Panc1 (cell line): ENCODE measurements at places on chromosomes 7 and 10. TPM values are rescaled to one million over a fixed set of nuclear protein-coding genes. Genes with fewer than 3 reads are reported as not detected.

GRCh38 chr10:77513781-77514331 lies 123.8 kb downstream of the KCNMA1 start:
- DNase-seq, result peak; percentile 85

PTPRZ1 gene
- 0.05 TPM for total RNA-seq

OR2A12 gene
- not detected for total RNA-seq

DNA sequence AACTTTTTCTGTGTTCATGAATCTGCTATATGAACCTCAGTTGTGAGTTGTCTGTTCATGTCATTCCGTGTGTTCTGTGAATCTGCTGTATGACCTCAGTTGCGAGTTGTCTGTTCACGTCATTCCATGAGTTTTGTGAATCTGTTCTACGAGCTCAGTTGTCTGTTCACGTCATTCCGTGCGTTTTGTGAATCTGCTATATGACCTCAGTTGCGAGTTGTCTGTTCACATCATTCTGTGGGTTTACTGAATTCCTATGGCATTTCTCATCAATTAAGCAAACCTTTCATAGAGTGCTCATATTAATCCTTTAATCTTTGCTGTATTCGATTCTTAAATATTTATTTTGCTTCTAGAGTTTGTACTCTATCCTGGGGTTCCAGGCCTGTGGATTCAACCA lies 150.6 kb downstream of the DIP2C start:
- DNase-seq, result no peak

GRCh38 chr7:55775051-55775420 lies 87.5 kb downstream of the SEPTIN14 start:
- DNase-seq, result no peak

POM121C gene
- total RNA-seq, result 66.6 TPM
